ENCODE measurements at places on chromosomes 7 and 10. TPM values are rescaled to one million over a fixed set of nuclear protein-coding genes. Genes with fewer than 3 reads are reported as not detected.

Gene PIP
- not detected for polyA plus RNA-seq

Gene PCDH15
- 0.87 TPM for polyA plus RNA-seq

Gene METTL27
- polyA plus RNA-seq, result 23.2 TPM

Gene TMEM130
- 62.5 TPM for polyA plus RNA-seq

Gene NEUROD6
- polyA plus RNA-seq, result 2.6 TPM

Gene MLXIPL
- polyA plus RNA-seq, result 4.0 TPM

Gene RSPH10B
- not detected for polyA plus RNA-seq

Data from brain (organoid and tissue), 16 donors.